ENCODE measurements at places on chromosomes 12 and 14. TPM values are rescaled to one million over a fixed set of nuclear protein-coding genes. Genes with fewer than 3 reads are reported as not detected.

DNA sequence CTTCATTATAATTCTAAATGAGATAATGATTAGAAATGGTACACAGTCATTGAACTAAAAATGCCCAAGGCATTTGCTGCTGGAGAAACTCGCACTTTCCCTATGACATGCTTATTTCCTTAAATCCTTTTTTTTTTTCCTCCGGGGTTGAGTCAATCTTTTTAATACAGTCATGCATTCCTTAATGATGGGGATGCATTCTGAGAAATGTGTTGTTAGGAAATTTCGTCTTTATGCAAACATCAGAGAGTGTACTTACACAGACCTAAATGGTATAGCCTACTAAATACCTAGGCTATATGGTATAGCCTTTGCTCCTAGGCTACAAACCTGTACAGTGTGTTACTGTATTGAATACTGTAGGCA lies 29.8 kb upstream of the DACT1 start:
- no peak for DNase-seq

- no peak for DNase-seq
These were observed 266.5 kb downstream of the SLC15A4 start for GRCh38 chr12:128557231-128557630.

GRCh38 chr12:95986635-95987570 lies 9.2 kb downstream of the HAL start:
- no peak for DNase-seq

DNA sequence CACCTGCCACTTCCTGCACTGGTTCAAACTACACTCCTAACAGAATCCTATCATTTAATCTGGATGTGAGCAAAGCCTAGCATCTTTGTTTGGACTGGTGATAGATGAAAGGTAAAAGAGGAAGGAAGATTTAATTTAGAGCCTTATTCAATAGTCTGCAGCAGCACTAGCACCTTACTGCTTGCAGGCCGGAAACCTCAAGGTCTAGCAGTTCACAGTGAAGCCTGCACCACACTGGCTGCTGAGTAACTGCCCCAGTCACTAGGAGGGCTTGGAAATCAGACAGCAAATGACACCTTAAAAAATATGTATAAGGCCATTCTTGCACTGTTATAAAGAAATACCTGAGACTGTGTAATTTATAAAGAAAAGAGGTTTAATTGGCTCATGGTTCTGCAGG lies 358.0 kb downstream of the DAD1 start:
- no peak for DNase-seq

GRCh38 chr14:79193689-79194477 lies 1017.4 kb downstream of the DIO2 start:
- DNase-seq, result no peak

- DNase-seq, result no peak
These were observed 45.7 kb upstream of the PRPF39 start for GRCh38 chr14:45038256-45038655.

GRCh38 chr14:30143627-30144026 lies 216.0 kb upstream of the PRKD1 start:
- DNase-seq, result no peak

DNA sequence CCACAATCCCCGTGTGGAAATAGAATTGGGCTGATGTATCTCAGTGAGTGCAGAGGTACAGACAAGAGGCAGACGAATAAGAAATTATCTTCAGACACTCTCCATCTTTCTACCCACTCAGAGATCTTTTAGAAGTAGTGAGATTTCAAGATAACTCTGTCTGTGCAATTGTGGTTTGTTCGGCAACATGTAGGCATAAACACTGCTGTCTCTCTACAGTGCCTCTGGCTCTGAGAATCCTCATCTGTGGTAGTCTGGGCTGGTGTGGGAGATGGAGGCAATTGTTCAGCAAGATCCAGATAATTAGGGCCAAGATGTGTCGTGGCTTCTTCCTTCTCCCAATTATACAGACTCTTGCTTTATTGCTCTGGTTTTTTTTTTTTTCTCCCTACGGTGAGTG lies 3.1 kb downstream of the HOXC13 start:
- no peak for DNase-seq

DNA sequence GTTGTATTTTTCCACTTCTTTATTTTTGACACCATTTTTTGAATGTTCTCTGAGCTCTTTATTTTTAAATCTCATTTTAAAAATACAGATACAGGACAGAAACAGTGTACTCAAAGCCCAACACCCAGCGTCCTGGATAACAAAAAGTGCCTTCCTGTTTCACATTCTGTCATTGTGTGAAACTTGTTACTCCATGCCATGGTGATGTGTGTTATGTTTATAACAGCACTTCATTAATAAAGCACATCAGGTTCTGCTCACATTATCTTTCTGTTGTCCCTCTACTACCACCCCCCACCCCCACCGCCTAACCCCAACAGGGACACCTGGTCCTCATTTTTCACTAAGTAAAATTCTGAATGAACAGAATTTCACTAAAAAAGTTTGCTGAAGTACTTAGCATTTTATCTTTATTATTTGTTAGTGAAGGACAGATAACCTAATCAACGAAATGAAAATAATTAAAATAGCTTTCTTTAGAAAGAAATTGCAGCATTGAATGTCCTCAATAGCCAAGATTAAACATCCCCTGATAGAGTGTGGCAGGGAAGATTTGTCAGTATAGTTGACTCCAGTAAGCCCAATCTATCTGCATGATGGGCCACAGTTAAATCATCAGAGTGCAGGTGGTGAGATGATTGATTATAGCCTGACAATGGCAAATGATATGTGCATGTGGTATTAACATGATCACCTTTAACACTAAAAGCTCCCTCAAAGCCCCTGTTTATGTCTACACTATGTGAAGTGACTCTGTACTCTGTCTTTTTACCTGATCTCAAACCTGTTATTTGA lies 153.9 kb downstream of the ACSS3 start:
- no peak for DNase-seq

- DNase-seq, result no peak
These were observed 20.4 kb downstream of the ACVR1B start for GRCh38 chr12:51971679-51972421.

DNA sequence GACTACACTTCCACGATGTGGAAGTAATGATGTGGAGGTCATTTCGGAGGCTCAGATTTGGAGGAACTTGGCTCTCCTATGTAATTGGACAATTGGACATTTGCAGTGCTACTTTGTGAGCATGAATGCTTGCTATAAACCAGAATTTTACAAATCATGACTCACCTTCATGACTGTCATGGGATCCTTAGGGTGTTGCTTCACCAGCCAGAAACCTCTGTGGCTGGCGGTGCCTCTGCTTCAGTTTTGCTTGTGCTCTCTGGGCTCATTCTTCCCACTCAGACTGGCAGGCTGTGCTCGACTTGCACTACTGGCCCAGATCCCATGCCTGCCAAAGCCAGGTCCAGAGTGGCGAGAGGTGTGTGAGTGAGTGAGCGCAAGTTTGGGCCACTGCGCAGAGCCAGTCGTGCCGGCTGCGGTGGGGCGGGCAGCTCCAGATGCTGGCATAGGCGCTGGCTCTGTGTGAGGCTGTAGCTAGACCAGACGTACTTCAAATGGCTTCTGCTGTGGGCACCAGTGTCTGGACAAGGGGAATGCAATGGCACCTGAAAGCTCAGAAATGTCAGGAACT lies 387.8 kb downstream of the AEBP2 start:
- no peak for DNase-seq

DNA sequence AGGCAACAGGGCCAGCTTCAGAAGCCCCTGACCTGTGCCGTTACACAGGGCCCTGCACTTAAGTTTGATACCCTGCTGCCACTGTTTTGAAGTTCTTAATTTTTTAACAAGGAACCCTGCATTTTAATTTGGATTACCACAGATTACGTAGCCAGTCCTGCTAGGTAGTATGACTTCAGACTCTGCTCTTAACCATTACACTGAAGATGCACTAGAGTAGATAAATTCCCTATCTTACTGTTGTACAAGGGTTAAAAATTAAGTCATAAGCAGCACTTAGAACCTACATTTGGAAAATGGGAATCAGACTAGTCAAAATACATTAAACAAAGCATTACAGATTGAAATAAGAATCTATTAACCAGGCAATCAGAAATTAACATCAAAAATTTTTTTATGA lies 2.3 kb downstream of the GNPNAT1 start:
- DNase-seq, result no peak

GRCh38 chr14:24986206-24986893 lies 63.6 kb downstream of the STXBP6 start:
- DNase-seq, result no peak

DNA sequence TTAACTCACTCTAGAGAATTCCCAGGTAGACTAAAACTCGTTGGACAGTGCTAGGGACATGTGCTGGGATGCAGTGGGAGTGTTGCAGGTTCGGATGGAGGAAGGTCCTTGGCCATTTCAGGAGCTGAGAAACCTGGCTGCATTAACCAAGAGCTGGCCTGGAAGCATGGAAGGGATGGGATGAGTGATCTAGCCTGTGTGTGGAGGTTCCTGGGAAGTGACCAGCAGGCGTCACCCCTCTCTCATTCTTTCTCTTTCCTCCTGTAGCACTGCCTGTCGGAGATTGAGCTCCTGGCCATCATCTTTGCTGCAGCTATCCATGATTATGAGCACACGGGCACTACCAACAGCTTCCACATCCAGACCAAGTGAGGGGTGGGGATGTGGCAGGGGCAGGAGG lies 15.6 kb downstream of the PPP1R1A start:
- no peak for DNase-seq

- DNase-seq, result no peak
These were observed 189.0 kb downstream of the SOX5 start for GRCh38 chr12:23760495-23760894.

DNA sequence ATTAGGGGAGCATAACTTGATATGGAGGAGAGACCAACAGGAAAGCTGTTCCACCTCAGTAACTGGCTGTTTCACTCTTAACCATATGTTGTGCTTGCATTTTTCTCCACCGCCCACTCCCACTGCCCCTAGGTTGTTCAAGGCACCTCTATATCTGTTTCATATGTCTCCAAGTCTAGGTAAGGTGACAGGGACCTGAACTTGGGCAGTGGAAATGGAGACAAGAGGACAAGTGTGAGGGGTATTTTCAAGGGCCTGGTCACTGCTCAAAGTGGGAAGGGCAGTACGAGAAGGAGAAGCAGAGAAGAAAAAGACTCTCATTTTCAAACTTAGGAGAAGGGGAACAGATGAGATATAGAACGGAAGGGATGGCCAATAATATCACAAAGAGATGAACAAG lies 3.1 kb downstream of the SLC38A1 start:
- no peak for DNase-seq

ALG10 gene
- 4.6 TPM for total RNA-seq

FGD6 gene
- total RNA-seq, result 15.4 TPM

RERG gene
- total RNA-seq, result 16.5 TPM

ACTR10 gene
- 47.2 TPM for total RNA-seq

GPR84 gene
- not detected for total RNA-seq

RNASE3 gene
- total RNA-seq, result not detected

Data from lower leg skin (tissue), 4 donors.